PC-3 (cell line): ENCODE measurements at places on chromosomes 7 and 10. TPM values are rescaled to one million over a fixed set of nuclear protein-coding genes. Genes with fewer than 3 reads are reported as not detected.

DNA sequence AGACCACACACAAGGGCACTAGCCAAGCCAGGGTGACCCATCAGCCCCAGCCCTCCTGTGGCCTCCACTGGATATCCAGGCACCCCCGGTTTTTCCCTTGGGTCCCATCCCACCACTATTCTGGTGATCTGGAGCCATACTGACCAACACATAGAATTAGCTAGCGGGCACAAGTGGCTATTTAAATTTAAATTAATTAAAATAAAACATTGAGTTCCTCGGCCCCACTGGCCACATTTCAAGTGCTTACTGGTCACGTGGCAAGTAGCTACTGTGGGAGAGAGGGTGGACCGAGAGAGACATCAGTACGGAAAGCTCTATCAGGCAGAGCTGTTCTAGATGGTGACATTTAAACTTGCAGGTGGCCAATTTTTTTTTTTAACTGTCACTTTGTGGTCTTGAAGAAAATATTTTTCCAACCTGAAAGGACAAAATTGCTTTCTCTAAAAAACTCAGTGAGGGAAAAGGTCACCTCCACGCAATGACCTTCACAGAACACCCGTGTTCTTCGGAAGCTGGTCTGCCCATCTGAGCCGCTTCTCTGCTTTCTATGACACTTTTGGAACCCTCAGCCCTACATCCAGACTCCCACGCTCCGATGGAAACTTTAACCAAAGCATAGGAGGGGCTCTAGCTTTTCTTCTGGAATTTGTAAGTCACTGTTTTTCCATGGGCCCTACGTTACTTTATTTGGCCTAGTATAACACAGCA is 30.0 kb downstream of the HIPK2 start:
- no peaks in the 10 kb centered on the region for H3K27me3 ChIP-seq
- H3K36me3 ChIP-seq = peaks cover 25% of the 10 kb centered on the region; the same call in 1 of the 2 replicates
- H3K4me3 ChIP-seq = no peak overlapping the region
- no peak for DNase-seq
- H3K27ac ChIP-seq = no peak overlapping the region

DNA sequence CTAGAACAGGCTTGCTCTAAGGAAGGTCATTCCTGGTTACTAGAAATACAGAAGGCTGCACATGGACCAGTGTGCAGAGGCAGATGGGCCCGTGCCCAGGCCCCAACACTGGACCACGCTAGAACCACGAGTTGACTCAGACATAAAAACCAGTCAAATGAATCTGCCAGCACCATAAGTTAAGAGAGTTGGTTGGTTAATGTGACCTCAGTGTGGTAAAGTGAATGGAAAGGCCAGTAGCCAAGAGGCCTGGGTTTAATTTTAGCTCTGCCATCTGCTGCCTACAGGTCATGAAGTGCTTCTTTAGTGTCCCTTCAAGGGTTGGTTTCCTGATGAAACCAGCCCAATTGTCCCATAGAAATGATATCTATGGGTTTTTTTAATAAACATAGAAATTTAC is 329.6 kb upstream of the NRP1 start:
- DNase-seq = no peak
- peaks cover 14% of the 10 kb centered on the region for H3K4me1 ChIP-seq
- H3K27me3 ChIP-seq = no peaks in the 10 kb centered on the region
- H3K27ac ChIP-seq = no peak overlapping the region

DNA sequence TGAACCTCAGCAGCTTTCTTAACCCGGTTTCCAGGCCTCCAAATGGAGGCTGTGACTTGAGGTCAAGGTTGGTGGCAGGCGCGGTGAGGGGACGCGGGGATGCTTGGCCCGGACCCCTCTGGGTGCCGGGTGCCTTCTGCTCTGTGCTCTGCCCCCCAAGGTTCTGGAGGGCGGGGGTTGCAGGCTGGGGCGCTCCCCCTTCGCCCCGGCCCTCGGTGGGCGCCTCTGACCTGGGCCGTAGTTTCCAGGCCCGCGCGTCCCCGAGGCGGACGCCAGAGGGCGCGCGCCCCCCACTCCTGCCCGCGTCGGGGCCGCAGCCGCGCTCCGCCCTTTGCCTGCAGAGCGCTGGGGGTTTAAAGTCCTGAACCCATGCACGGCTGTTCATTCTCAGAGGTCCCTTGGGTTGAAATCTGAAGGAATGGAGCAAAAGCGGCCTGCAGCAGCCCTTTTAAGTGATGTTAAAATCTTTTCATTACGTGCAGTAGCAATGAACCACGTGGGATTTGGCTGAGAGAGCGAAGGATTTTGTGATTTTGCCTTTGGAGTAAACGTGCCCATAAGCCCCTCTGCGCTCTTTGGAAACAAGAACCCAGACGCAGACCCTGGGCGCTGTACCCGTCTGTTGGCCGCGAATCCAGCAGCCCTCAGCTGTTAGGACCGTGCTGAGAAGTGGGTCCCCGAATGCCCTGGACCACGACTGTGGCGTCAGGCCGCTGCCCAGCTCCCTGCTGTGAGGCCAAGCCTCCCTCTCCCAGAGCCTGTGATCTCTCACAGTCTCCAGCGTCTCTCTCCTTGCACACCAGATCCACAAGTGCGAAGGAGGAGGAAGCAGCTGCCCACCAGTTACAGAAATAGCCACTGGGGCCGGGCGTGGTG is 135.0 kb downstream of the ACTR3B start:
- peaks cover 10% of the 10 kb centered on the region; the same call in 1 of the 2 replicates for H3K27me3 ChIP-seq
- H3K4me3 ChIP-seq = no peak overlapping the region
- H3K27ac ChIP-seq = no peak overlapping the region
- no peaks in the 10 kb centered on the region for H3K36me3 ChIP-seq
- DNase-seq = peak; percentile 29

DNA sequence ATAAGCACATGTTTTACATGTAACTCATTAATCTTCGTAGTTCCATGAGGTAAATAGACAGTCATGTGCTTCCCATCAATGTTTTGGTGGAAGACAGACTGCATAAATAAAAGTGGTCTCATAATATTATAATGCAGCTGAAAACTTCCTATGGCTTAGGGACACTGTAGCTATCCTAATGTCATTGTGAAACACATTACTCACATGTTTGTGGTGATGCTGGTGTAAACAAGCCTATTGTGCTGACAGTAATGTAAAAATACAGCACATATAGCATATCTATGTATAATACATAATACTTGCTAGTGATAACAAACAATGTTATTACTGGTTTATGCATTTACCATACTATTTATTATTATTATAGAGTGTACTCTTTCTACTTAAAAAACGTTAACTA is 37.2 kb upstream of the PLXDC2 start:
- no peaks in the 10 kb centered on the region for H3K36me3 ChIP-seq
- no peaks in the 10 kb centered on the region; the same call in 1 of the 2 replicates for H3K4me1 ChIP-seq
- no peaks in the 10 kb centered on the region for H3K27me3 ChIP-seq
- H3K4me3 ChIP-seq = no peak overlapping the region

MEIG1 gene
- 1.6 TPM in 1 of 2 replicates, not detected in the other for total RNA-seq
